ENCODE measurements at places on chromosomes 12 and 14. TPM values are rescaled to one million over a fixed set of nuclear protein-coding genes. Genes with fewer than 3 reads are reported as not detected.

GRCh38 chr12:26226122-26226521 lies 30.7 kb downstream of the SSPN start:
- no peak for DNase-seq
- H3K4me3 ChIP-seq, result no peak overlapping the region
- H3K27ac ChIP-seq, result no peak overlapping the region
- no peaks in the 10 kb centered on the region for H3K4me1 ChIP-seq
- H3K27me3 ChIP-seq, result peaks cover 6% of the 10 kb centered on the region

- H3K27ac ChIP-seq, result no peak overlapping the region
- H3K36me3 ChIP-seq, result no peaks in the 10 kb centered on the region
- no peaks in the 10 kb centered on the region for H3K4me1 ChIP-seq
- H3K4me3 ChIP-seq, result no peak overlapping the region
- H3K27me3 ChIP-seq, result peaks cover 4% of the 10 kb centered on the region
Measured at GRCh38 chr12:3544296-3544965, 53.4 kb downstream of the PRMT8 start.

DNA sequence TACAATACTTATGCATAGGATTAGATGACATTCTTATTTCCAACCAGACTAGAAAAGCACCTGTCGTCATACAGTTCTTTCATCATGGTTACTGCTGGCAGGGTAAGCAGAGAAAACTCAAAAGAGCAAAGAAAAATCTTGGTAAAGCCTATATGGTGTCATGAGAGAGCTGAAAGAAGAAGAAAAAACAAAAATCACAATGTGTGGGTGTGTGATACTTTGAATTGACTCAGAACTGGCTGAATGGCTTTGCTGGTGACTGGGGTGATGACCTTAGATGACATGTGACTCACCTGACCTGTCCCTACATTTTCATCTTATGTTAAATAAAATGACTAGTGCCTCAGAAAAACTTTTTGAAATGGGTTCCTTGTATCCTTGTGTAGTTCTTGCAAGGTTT lies 278.1 kb upstream of the LMO3 start:
- H3K36me3 ChIP-seq, result no peaks in the 10 kb centered on the region
- no peaks in the 10 kb centered on the region for H3K4me1 ChIP-seq
- DNase-seq, result no peak
- no peak overlapping the region for H3K27ac ChIP-seq
- H3K4me3 ChIP-seq, result no peak overlapping the region
- H3K27me3 ChIP-seq, result no peaks in the 10 kb centered on the region

- H3K27ac ChIP-seq, result no peak overlapping the region
- H3K4me1 ChIP-seq, result no peaks in the 10 kb centered on the region
- no peak for DNase-seq
- no peaks in the 10 kb centered on the region for H3K27me3 ChIP-seq
Measured at GRCh38 chr12:29781188-29781587, 2.6 kb downstream of the TMTC1 start.

DNA sequence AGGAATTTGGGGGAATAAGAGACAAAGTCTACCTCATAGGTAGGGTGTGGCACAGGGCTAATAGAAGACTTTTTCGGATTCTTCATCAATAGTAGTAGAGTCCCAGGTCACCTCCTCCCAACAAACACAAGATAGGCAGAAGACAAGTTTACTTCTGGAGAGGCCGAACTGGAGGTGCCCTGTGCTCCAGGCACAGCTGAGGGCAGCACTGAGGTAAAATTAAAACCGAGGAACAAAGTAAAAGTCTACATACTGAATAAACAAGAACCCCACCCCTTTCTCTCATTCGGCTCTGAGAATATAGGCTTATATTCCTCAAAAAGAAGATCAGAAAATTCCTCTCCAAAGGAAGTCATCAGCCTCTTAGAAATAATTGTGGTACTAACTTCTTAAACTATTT lies 161.5 kb downstream of the SEC23A start:
- no peak overlapping the region for H3K4me3 ChIP-seq
- DNase-seq, result no peak
- no peaks in the 10 kb centered on the region for H3K27me3 ChIP-seq
- H3K36me3 ChIP-seq, result no peaks in the 10 kb centered on the region
- no peak overlapping the region for H3K27ac ChIP-seq
- H3K4me1 ChIP-seq, result no peaks in the 10 kb centered on the region

- peak overlapping the region; percentile 86 for H3K27ac ChIP-seq
- H3K4me3 ChIP-seq, result peak overlapping the region; percentile 79
- peak; percentile 61 for DNase-seq
Measured at GRCh38 chr14:68814539-68815297, 21.9 kb upstream of the ZFP36L1 start.

DNA sequence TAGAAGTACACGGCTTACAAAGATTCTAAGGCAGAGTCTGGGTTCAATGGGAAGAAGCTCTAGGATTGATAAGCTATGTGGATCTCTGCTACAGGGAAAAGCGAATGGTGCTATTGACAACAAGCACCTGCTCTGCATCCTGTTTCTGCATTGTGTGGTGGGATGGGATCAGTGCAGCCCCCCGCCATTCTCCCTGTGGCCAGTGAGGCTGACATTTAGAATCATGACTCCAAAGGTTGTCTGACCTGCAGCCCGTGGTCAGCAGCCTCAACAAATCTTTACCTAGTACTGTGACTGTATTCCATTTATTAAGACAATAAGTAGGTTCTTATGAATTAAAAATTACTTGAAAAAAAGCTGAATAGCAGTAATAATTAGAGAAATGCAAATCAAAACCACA lies 1477.0 kb upstream of the TMEM132C start:
- no peak overlapping the region for H3K27ac ChIP-seq
- no peaks in the 10 kb centered on the region for H3K36me3 ChIP-seq
- DNase-seq, result no peak
- H3K4me1 ChIP-seq, result no peaks in the 10 kb centered on the region
- no peaks in the 10 kb centered on the region for H3K27me3 ChIP-seq

- no peak overlapping the region for H3K27ac ChIP-seq
- H3K4me3 ChIP-seq, result no peak overlapping the region
- no peaks in the 10 kb centered on the region for H3K27me3 ChIP-seq
Measured at GRCh38 chr14:71776471-71777360, 155.5 kb upstream of the RGS6 start.

GRCh38 chr14:40282196-40282595 lies 850.0 kb upstream of the FBXO33 start:
- no peak for DNase-seq
- H3K4me1 ChIP-seq, result no peaks in the 10 kb centered on the region
- H3K27ac ChIP-seq, result no peak overlapping the region
- no peaks in the 10 kb centered on the region for H3K36me3 ChIP-seq

DNA sequence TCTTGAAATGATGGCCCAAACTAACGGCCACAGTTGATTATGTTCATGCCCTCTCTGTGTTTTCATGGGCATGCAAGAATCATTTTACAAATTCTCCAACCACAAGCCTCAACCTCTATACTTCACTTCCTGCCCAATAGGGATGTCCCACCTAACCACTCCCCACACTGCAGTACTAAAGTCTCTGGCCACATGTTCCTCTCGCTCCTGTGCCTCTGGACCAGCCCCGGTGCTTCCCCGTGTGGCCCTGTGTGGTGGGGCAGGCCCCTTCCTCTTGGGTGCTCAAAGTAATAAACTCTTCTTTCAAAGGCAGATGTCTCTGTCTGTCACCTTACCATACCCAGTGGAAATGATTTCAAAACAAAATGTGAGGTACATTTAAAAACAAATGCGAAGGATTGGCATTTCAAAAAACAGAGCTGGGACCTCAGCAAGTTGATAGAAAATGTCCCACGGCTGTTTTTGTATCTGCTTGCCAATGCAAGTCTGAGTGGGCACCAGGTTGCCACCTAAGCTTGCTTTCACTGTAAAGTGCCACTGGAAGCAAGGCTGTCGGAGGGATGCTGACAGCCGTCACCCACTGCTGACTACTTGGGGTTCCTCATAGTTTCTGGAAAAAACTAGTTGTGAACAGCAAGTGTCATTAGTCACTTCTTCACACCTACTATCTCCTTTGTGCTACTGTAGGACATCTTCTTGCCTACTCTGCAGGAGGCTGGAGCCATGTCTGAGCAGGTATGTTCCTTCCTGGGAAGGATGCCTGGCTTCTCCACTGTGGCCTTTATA lies 8.2 kb upstream of the SERPINA11 start:
- H3K4me1 ChIP-seq, result no peaks in the 10 kb centered on the region
- no peaks in the 10 kb centered on the region for H3K27me3 ChIP-seq
- no peaks in the 10 kb centered on the region for H3K36me3 ChIP-seq
- H3K27ac ChIP-seq, result no peak overlapping the region
- DNase-seq, result no peak

DNA sequence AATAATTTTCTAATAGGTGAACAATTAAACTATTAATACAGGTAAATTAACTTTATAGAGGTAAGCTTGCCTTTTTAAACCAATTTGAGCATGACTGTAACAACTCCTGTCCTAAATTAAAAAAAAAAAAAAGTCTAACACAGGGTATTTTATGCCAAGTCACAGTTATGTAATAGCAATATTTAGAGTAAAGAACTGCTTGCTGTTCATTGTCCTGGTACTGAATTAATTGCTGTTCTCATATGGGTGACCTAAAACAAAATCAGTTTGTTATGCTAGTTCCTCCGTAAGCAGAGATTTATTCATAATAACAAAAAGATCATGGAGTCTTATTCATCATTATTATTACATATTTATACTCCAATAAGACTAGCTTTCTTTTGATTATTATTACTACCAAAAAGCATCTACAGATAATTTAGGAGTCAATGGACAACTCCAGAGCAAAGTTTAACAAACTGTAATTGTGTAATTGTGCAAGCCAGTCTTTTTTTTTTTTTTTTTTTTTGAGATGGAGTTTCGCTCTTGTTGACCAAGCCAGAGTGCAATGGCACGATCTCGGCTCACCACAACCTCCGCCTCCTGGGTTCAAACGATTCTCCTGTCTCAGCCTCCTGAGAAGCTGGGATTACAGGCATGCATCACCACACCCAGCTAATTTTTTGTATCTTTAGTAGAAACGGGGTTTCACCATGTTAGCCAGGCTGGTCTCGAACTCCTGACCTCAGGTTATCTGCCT lies 98.3 kb downstream of the ITPR2 start:
- DNase-seq, result no peak
- H3K4me1 ChIP-seq, result peaks cover 6% of the 10 kb centered on the region
- H3K27ac ChIP-seq, result no peak overlapping the region
- no peaks in the 10 kb centered on the region for H3K27me3 ChIP-seq
- H3K36me3 ChIP-seq, result no peaks in the 10 kb centered on the region

- H3K4me1 ChIP-seq, result no peaks in the 10 kb centered on the region
- no peak for DNase-seq
- no peaks in the 10 kb centered on the region for H3K27me3 ChIP-seq
- no peak overlapping the region for H3K27ac ChIP-seq
Measured at GRCh38 chr12:27148791-27149190, 66.4 kb upstream of the C12orf71 start.

- no peak overlapping the region for H3K27ac ChIP-seq
- no peak overlapping the region for H3K4me3 ChIP-seq
- H3K4me1 ChIP-seq, result peaks cover 20% of the 10 kb centered on the region
- H3K36me3 ChIP-seq, result no peaks in the 10 kb centered on the region
- H3K27me3 ChIP-seq, result no peaks in the 10 kb centered on the region
- no peak for DNase-seq
Measured at GRCh38 chr12:57049119-57049446, 846 bp downstream of the MYO1A start.

GRCh38 chr12:52145228-52146088 lies 46.4 kb downstream of the KRT80 start:
- no peaks in the 10 kb centered on the region for H3K27me3 ChIP-seq
- no peak overlapping the region for H3K27ac ChIP-seq
- DNase-seq, result no peak
- H3K4me1 ChIP-seq, result no peaks in the 10 kb centered on the region

- no peaks in the 10 kb centered on the region for H3K27me3 ChIP-seq
- H3K27ac ChIP-seq, result no peak overlapping the region
- no peaks in the 10 kb centered on the region for H3K36me3 ChIP-seq
Measured at GRCh38 chr12:85369365-85370154, 89.5 kb downstream of the ALX1 start.

DNA sequence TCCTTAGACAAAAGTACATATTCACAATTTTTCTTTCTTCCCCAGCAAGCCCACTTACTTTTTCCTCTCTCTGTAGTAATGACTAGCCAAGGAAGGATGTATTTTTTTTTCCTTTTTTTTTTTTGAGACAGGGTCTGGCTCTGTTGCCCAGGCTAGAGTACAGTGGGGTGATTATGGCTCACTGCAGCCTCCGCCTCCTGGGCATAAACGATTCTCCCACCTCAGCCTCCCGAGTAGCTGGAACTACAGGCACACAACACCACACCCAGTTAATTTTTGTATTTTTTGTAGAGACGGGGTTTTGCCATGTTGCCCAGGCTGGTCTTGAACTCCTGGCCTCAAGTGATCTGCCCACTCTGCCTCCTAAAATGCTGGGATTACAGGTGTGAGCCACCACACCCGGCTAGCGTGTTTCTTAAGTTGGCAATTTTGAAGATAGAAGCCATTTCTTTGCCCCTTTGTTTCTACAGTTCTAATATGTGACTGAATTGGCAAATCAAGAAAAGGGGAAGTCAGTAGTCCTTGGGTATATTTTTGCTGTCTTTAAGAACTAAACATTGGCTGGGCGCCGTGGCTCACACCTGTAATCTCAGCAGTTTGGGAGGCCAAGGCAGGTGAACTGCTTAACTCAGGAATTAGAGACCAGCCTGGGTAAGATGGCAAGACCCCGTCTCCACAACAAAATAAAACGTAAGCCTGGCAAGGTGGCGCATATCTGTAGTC lies 3.2 kb upstream of the NACA start:
- no peaks in the 10 kb centered on the region for H3K27me3 ChIP-seq
- no peak overlapping the region for H3K27ac ChIP-seq
- no peak for DNase-seq
- peaks cover 18% of the 10 kb centered on the region for H3K4me1 ChIP-seq
- H3K4me3 ChIP-seq, result no peak overlapping the region
- H3K36me3 ChIP-seq, result peaks cover 18% of the 10 kb centered on the region

GRCh38 chr12:113462998-113463745 lies 8.5 kb downstream of the LHX5 start:
- H3K4me3 ChIP-seq, result no peak overlapping the region
- no peak overlapping the region for H3K27ac ChIP-seq
- peaks cover 13% of the 10 kb centered on the region for H3K4me1 ChIP-seq
- DNase-seq, result no peak
- H3K27me3 ChIP-seq, result peaks cover 27% of the 10 kb centered on the region

Gene RNASE3
- not detected for total RNA-seq

Gene PTPRO
- 0.27 TPM for total RNA-seq

Gene BTBD7
- total RNA-seq, result 25.2 TPM

Gene RAD51B
- 22.9 TPM for total RNA-seq

Gene CKAP4
- 10.1 TPM for total RNA-seq

Gene PRPH
- not detected for total RNA-seq

Gene CD4
- 1.2 TPM for total RNA-seq

Gene AMIGO2
- total RNA-seq, result 16.2 TPM

Gene SLCO1B1
- total RNA-seq, result not detected

Gene KRT83
- total RNA-seq, result not detected

Gene GOLGA5
- total RNA-seq, result 17.4 TPM

Gene DDX54
- 133 TPM for total RNA-seq

Gene SALL2
- total RNA-seq, result 2.0 TPM

Gene SERPINA9
- not detected for total RNA-seq

Gene GPR68
- total RNA-seq, result 14.2 TPM

Gene TEX22
- 1.4 TPM for total RNA-seq

Gene DDX55
- 53.4 TPM for total RNA-seq

Gene SCN8A
- 1.1 TPM for total RNA-seq

Gene HAL
- 0.40 TPM for total RNA-seq

Data from CD8-positive, alpha-beta memory T cell (primary cell).